ENCODE measurements at places on chromosomes 3 and 15.

GRCh38 chr3:54859184-54859583 is 68.7 kb downstream of the LRTM1 start:
- no peak for DNase-seq

GRCh38 chr3:139136469-139137202 is 91.9 kb upstream of the PRR23C start:
- no peak for DNase-seq

- DNase-seq = no peak
These were observed 96.4 kb downstream of the NSUN3 start for GRCh38 chr3:94159062-94159828.

DNA sequence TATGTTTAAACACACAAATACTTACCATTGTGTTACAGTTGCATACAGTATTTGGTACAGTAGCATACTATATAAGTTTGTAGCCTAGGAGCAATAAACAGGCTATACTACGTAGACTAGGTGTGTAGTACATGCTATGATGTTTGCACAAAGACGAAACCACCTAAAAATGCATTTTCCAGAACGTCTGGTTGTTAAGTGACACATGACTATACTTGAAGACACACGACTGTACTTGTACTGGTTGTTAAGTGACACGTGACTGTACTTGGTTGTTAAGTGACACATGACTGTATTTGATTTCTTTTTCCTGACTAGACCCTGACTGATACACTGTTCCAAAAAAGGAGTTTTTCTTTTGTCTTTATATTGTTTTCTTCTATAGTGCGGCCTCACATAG is 34.1 kb downstream of the RAB8B start:
- no peak for DNase-seq

- no peak for DNase-seq
These were observed 347.3 kb downstream of the ZIC1 start for GRCh38 chr3:147756476-147756875.

DNA sequence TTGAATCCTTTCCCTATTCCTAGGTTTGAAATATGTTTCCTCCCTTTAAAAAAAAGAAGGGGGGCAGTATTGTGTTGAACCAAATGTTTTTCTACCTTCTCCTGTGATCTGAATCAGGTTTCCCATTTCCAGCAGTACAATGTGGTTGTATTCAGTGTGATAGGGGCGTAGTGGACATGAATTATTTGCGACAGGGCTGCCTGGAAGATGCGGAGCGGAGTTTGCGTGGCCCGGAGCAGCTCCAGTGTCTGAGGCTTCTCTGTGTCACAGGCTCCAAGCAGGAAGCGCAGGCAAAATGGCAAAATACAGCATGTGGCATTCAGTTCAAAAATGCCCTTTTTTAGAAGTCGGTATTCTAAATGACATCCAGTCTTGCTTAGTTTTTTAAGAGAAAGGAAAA is 154.4 kb downstream of the PGPEP1L start:
- peak; percentile 88 for DNase-seq

DNA sequence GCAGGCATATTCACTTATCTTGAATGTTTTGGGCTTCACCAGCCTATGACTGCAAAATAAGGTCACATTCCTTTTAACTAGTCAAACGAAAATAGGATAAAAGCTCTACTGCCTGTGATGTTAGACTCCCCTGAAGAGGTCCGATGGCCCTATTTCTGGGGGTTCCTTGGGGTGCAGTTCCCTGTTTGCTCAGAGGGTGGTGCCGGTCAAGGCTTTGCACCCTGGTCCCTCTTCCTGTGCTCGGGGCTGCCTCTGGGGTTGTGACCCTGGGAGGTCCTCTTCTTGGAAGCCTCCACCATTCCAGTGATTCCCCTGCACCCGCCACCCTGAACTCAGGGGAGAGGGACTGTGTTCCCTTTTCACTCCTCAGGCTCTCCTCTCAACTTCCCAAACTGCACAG is 86.7 kb upstream of the ANKRD34C start:
- no peak for DNase-seq

GRCh38 chr3:161560008-161560637 is 63.5 kb downstream of the OTOL1 start:
- DNase-seq = no peak

DNA sequence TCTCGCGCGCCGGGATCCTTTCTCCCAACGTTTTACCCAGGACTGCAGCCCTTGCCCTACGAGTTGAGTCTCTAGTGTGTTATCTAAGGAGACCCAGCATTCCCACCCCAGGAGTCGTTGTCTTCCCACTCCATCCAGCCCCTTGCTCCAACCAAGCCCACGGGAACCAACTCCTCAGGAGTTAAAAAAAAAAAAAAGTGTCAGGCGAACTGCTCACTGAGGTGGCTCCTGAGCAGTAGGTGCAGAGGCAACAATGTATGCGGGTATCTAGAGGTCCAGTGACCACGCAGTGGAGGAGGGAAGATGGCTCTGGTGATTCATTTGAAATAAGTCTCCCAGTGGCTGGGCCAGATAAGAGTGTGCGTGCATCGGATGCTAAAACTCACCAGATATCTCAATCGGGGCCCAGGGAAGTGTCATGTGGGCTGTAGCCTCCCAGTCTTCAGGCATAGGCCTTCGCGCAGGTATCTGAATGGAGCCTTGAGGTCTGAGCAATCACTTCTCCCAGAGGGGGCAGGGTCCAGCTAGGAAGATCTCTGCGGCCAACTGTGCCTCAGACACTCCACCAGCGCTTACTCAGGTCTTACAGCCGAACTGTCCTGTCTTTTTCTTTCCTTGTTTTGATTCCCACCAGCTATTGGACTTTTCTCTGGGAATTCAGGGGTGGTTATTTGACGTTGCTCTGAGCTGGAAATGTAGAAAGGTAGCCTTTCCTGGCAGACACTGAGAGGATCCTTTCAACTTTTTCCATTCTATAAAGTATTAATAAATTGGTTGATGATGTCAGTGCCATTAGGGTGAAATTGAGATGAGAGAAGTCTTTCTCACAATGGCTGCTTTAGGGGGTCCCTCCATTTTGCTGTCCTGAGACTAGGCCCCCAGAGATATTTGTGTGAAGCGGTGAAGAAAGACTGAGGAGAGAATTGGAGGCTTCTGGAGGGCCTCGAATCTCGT is 21.0 kb downstream of the ZIC4 start:
- DNase-seq = no peak

- DNase-seq = no peak
These were observed 4.0 kb downstream of the MUC4 start for GRCh38 chr3:195807681-195808121.

DNA sequence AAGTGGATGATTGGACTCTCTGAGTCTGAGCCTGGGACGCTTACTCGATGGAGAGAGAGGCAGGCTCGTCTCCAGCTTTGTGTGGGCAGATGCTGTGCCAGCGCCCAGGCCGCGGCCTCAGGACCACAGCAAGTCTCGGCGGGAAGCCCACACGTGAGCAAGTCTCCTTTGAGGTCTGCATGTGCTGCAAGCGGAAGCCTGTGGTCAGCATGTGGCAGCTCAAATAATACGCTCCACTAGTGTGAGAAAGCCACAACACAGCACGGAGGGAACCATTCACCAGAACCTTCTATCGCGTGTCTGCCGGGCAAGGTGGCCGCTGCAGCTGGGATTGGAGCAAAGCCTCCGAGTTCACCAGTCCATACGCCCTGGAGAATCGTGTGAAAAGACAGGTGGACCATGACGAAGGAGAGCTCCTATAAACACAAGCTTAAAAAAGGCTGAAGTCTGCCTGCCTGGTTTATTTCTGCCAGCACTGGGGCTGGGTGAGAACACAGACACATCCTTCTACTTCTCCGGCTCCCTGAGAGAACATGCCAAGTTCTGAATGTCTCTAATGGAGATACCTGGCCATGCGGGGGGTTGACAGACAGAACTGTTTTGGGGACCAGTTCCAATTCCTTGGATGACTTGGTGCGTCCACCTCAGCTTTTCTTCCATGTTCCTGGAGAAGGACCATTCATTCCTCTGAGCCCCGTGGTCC is 82.0 kb upstream of the LRIG1 start:
- no peak for DNase-seq

DNA sequence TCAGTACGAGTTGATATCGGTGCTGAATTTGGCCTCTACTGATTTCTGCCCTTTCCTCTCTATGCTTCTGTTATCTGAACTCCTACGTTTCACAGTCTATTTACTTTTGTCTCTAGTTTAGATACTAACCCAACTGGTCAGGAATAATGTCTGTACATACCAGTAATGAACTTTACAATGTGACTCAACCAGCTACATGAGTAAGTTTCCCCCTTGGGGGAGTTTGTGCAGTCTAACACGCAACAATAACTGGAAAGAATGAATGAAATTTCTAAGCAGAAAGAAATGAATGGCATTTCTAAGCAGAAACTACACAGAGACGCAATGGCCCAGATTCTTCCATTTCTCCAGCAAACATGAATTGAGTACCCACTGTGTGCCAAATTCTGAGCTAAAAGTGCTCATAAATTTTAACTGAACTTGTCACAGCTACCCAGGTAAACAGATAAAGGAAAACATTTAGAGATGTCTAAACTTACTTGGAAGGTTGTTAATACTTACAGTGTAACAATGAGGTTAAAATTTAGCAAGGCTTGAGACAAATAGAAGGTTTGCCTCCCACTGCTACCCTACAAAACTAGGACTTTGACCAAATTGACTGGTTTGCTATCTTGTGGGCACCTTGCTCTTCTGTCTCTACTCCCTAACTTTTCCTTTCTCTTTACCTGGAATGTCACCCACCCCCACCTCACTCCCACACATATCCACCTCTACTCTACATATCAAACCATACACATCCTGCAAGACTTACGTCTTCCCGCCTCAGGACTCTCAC is 11.6 kb downstream of the UPK1B start:
- no peak for DNase-seq

DNA sequence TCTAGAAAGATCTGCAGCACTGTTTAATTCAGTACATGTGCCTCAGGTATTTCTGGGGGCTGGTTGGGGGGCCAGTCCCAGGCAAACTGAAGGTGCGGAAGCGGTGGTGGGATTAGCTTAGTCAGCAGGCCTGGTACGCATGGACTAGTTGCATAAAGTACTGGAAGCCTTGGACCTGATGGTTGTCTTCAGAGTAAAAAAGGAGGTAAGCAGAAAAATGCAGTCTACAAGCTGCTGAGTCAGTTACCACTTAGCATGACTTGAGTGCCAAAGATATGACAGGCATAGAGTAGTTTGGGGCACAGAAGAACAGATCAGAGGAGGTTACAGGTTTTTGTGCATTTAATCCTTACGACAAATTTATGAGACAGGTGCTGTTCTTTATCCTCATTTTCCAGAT is 19.9 kb upstream of the GOLGA8J start:
- DNase-seq = no peak

DNA sequence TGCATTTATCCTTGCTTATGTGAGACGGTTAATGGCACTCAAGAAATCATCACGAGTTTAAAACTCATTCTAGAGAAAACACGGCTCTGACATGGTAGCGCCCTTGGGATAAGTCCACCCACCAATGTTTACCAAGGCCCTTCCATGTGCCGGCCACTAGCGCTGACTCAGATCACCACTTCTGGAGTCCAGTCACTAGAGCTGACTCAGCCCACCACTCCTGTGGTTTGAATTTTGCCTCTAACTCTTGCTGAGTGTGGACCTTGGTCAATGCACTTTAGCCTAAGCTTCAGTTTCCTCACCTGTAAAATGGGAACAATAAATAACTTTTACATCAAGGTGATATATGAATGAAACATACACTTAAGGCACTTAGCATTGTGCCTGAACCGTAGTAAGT is 358.4 kb upstream of the PROK2 start:
- no peak for DNase-seq

GRCh38 chr3:147383617-147384016 is 22.7 kb downstream of the ZIC4 start:
- DNase-seq = no peak

- no peak for DNase-seq
These were observed 124.8 kb downstream of the EEFSEC start for GRCh38 chr3:128278130-128278529.

- DNase-seq = no peak
These were observed 91.3 kb downstream of the ARNT2 start for GRCh38 chr15:80495401-80495942.

DNA sequence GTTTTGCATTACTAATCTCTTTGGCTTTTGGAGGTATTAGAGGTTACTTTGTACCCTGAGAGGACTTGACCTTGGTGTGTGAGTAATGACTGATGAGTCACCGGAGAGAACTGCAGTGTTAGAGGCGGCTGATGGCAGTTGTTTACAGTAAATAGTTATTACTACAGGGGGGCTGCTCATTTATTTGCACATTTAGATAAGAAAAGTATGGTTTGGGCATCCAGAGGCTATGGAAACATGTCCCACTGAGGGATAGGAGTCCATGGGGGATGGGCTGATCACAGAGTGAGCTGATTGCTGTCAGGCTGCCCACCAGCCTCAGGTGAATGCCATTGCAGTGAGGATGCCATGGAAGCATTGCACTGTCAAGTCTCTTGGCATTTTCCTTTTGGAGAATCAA is 17.3 kb upstream of the STAC start:
- no peak for DNase-seq

- DNase-seq = no peak
These were observed 93.8 kb downstream of the FHIT start for GRCh38 chr3:61157414-61157813.

DNA sequence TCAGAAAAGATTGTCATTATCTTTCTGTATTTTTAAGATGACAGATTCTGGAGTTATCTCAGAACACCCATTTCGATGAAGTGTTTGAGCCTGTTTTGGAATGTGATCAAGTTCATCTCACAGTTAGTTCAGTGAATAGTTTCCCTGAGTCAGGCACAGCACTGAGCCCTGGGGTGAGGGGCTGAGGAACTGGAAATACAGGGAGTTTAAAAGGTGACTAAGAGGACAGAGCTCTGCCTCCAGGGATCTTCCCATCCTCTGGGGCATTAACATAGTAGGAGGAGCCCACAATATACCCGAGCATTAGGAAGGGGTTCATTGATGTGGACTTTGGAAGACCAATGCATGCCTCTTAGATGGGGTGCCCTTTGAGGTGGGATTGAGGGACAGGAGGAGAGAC is 355.1 kb downstream of the CLSTN2 start:
- DNase-seq = no peak

GRCh38 chr3:197586181-197586580 is 30.4 kb upstream of the BDH1 start:
- DNase-seq = no peak

DNA sequence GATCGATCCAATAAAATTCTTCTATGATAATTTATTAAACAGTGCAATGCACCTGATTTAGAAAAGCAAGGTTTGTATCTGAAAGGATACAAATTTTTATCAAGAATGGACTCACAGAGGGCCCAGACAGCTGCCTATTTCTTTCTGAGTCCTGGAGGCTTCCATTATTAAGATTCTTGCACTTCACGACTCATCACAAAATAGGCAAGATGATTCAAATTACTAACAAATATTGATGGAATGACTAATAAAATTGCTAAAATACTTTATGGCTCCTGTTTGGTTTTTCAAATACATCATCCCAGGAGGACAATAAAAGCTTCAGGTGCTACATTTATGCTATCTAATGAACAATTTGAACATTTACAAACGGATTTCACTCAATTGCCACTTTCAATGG is 483.0 kb upstream of the AGTR1 start:
- DNase-seq = no peak

GRCh38 chr3:24763393-24763792 is 268.7 kb upstream of the THRB start:
- no peak for DNase-seq

- DNase-seq = no peak
These were observed 397.0 kb downstream of the CNTN3 start for GRCh38 chr3:74217467-74217866.

GRCh38 chr15:60661080-60661645 is 182.2 kb upstream of the ICE2 start:
- no peak for DNase-seq

GRCh38 chr3:42190701-42191442 is 75.1 kb downstream of the CCK start:
- DNase-seq = no peak

GRCh38 chr15:51046799-51047449 is 47.8 kb downstream of the TNFAIP8L3 start:
- DNase-seq = no peak

GRCh38 chr15:66864871-66865281 is 162.8 kb downstream of the SMAD6 start:
- DNase-seq = no peak
